ENCODE measurements at places on chromosomes 2 and 18. TPM values are rescaled to one million over a fixed set of nuclear protein-coding genes. Genes with fewer than 3 reads are reported as not detected.

DNA sequence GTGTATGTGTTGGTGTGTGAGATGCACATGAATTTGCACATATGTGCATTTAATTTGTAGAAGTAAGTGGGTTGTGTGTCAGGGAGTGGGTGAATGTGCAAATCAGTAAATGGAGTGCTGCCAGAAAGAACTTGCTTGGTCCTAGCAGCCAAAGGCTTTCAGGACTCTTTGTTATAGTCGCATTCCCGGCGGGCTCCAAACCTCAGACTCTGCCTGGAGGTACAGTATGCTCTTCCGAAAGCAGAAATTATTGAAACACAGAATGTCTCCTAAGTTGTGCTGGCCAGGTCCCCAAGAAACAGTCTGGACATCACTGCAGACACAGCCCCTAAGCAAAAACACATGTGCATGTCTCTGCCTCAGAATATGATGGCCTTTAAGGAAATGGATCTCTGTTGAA lies 232.4 kb downstream of the INSIG2 start:
- no peak for DNase-seq

The TMSB10 gene
- total RNA-seq: 6,107 TPM

GRCh38 chr18:74609535-74609934 lies 11.9 kb downstream of the ZNF407 start:
- DNase-seq: no peak

- DNase-seq: no peak
Observed at GRCh38 chr2:113872201-113872600, 17.7 kb upstream of the ACTR3 start.

DNA sequence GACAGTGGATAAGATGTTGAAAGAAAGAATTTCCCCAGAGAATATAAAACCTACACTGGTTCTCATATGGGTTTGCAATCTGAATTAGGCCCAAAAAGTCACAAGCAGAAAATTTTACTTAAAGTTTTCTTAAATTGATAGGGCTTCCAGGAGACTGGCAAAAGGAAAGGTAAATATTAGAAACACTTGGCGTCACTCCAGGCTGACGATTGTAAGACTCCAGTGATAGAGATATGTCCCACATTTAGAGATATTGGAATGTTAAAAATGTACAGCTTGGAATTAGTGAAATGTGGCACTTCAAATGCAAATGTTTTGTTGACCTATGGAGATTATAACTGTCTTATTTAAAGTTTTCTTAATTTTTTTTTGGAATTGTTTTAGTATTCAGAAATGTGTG lies 14.0 kb downstream of the YIPF4 start:
- DNase-seq: no peak

The COL4A3 gene
- not detected for total RNA-seq

The ANKRD30B gene
- total RNA-seq: 0.03 TPM

The TSPYL6 gene
- total RNA-seq: not detected

- DNase-seq: peak; percentile 36
Observed at GRCh38 chr2:101832114-101832513, 134.6 kb downstream of the MAP4K4 start.

- no peak for DNase-seq
Observed at GRCh38 chr2:135475128-135475527, 55.9 kb downstream of the ZRANB3 start.

DNA sequence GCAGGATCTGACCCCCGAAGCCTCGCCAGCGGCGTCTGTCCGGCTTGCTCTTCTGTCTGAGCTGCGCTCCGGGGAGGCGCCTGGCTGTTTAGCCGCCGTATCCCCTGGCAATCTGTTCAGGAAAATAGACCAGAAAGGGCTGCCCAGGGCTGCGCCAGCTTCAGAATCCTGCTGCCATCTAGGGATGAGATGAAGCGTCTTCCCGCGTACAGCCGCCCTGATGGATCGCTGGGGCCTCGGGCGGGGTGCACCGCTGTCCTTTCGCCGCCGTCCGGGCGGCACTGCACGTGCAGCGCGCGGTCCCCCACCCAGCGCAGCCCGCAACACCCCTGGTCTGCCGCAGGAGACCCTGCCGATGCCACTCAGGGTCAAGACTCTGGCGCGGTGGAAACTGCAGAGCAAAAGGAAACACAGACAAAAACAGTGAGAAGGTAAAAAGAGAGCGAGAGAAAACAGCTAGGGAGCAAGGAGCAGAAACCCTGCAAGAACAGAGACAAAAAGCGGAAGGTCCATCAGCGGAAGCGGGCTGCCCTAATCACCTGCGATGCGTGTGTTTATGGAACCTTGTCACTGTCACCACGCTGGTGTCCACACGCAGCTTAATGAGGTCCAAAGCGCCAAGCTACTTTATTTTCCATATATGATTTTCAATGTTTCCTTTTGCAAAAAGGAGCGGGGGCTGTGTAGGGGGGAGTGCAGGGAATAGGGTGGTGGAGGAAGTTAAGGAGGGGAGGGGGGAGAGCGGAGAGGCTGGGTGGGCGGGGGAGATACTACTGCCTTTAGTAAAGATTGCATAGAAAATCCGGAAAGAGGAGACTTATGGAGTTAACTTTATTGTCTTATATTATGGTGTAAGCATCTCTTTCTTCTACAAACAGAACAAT lies 2113.3 kb upstream of the PIK3C3 start:
- DNase-seq: peak; percentile 52

Measured in HT-29 (cell line).